Hepatocyte (in vitro differentiated cells): ENCODE measurements at places on chromosomes 11 and 22. TPM values are rescaled to one million over a fixed set of nuclear protein-coding genes. Genes with fewer than 3 reads are reported as not detected.

Gene XKR3
- 0.33 TPM in 1 of 2 replicates, not detected in the other for total RNA-seq

DNA sequence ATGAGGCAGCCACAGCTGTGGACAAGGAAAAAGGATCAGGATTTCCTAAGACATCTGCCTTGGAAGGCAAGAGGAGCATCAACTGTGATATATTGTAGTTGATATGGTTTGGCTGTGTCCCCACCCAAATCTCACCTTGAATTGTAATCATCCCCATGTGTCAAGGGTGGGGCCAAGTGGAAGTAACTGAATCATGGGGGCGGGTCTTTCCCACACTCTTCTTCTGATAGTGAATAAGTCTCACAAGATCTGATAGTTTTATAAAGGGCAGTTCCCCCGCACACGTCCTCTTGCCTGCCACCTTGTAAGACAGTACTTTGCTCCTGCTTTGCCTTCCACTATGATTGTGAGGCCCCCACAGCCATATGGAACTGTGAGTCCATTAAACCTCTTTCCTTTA lies 10.2 kb downstream of the RIC8A start:
- DNase-seq, result no peak

GRCh38 chr11:69718147-69718546 lies 14.3 kb upstream of the FGF19 start:
- peak; percentile 71 for DNase-seq

DNA sequence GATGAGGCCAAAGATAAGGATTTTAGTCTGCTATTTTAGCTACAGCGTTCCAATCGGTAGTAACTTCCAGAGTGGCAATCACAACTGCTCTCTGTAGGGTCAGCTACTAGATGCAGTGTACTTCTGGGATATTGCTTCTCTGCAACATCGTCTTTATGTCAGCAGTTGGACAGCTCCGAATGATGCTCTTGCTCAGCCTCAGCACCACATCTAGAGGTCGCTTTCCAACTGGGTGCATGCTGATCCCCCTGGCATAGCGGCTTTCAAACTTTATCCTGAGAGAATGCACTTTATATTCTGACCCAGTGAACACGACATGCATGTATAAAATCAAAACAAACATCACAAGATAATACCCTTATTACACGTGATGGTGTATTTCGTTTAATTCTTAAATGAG lies 219.6 kb downstream of the C11orf87 start:
- DNase-seq, result peak; percentile 61

GRCh38 chr11:70914496-70914895 lies 337.9 kb downstream of the SHANK2 start:
- DNase-seq, result no peak

DNA sequence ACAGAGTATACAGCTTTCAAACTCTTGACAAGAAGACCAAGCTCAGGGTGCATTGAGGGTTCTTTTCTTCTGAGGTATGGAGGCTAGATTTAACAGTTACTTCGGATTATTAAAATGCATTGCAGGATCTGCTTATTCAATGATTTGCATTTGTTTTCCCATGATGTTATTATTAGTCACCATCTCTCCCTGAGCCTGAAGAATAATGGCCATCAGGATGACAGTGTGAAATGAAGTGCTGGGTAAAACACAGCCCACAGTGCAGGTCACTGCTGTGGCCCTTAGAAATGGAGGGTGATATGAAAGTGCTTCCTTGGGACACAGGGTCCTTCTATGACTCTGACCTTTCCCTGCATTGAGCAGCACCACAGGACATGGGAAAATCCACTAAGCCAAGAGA lies 40.0 kb downstream of the TECTA start:
- no peak for DNase-seq

DNA sequence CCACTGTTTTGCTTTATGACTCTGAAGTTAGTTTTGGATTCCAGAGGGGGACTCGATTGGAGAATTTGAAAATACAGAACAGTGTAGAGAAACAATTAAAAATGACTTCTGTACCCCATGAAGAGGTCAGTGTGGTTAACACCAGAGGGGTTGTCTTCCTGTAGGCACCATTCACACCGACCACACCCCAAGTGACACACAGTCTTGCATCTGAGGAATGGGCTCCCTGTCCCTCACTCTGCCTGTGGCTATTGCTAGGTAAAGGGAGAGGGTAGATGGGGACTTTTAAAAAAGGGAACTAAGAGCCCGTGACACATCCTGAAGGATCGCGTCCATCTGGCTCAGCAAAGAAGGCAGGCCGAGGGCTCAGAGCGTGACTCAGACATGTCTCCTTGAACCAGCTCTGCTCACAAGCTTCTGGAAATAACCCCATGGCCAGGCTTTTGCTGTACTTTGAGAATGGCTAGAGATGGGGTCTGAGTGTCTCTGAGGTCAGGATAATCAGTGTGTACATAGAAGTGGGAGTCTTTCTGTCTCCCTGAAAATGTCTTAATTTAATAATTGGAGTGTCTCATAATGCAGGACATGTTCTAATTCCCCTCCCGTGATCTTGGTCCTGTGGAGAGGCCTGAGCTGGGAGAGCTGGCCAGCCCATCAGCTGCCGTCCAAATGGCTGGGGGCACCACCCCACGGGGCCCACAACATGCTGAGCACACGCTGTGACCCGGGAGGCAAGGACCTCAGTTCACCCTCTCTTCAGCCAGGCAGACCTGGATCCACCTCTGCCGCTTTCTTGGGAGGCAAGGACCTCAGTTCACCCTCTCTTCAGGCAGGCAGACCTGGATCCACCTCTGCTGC lies 39.3 kb downstream of the SGSM1 start:
- DNase-seq, result no peak

DNA sequence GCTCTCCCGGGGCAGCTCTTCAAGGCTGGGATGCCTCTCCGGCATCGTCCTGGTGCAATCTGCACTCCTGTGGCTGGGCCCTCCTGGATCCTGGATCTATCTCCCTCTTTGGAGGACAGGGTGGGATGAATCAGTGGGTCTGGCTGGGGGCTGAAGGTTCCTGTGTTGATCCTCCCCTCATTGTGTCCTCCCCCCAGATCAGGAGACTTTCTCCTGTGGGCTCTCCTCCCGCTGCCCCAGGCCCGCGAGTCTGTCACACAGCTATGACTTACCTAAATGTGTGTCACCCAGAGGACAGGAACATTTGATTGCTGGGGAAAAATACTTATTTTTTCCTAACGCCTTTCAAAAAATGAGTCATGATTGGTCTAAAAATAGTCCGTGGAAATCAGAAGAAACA lies 106.8 kb upstream of the NECTIN1 start:
- no peak for DNase-seq

Gene HEPACAM
- 0.04 and 0.07 TPM in 2 replicates for total RNA-seq

- no peak for DNase-seq
Measured at GRCh38 chr11:124804884-124805283, 4.7 kb upstream of the MSANTD2 start.

- DNase-seq, result no peak
Measured at GRCh38 chr11:123567466-123567865, 87.0 kb downstream of the SCN3B start.

- no peak for DNase-seq
Measured at GRCh38 chr22:25453557-25453956, 110.9 kb upstream of the GRK3 start.

DNA sequence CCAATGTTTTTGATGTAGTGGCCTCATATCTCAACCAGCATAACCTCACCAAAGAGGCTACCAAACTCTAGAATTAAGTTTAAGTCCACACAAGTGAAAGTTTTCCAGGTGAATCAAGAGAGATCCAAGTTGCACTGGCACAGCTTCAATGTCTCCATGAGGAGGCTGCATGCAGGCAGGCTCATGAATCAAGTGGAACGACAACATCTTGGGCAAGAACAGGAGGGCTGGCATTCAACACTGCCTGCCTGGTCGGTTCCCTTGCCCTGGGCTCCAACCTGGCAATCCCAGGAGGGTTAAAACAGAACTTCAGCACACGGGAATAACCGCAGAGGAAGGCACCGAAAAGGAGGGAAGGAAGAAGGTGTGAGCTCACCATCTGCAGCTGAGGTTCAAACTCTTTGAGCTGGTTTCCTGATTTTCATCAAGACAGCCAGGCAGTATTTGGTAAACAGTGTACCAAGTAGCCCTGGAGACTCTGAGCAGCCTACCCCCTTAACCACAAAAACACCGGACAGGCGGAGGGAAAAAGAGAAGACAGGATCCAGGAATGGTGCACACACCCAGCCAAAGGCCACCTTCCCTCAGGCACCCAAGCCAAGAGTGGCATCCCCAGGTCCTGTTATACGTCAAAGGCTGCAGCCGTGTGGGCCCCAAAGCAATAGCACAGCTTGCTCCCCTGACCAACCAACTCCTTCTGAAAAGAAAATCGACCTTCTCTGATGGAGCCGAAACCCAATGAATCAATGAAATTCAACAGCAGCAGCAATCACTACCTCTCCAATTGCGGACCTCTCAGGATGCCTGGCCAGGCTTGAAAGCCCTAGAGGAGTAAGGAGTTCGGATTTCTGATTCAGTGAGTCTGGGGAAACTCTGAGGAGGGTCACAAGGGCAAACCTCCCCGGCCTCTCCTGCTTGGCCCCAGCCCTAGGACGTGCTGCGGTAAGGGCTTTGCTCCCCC lies 1.3 kb downstream of the PACSIN2 start:
- peak; percentile 35 for DNase-seq

- peak; percentile 80 for DNase-seq
Measured at GRCh38 chr22:46087816-46088277, 62.5 kb upstream of the PPARA start.

- DNase-seq, result no peak
Measured at GRCh38 chr22:50308597-50308935, 1.1 kb upstream of the PLXNB2 start.

DNA sequence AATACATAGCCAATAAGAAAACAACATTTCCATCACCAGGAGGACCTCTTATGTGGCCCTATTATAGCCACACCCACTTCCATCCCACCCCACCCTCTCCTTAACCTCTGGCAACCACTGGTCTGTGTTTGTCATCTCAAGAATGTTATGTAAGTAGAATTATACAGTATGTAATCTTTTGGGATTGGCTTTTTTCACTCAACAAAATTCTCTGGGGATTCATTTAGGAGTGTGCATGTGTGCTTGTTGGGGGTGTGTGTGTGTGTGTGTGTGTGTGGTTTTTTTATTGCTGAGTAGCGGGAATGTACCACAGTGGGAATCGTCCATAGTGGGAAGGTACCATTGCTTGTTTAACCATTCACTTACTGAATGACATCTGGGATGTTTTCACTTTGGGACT lies 5.2 kb downstream of the KCNJ5 start:
- no peak for DNase-seq

DNA sequence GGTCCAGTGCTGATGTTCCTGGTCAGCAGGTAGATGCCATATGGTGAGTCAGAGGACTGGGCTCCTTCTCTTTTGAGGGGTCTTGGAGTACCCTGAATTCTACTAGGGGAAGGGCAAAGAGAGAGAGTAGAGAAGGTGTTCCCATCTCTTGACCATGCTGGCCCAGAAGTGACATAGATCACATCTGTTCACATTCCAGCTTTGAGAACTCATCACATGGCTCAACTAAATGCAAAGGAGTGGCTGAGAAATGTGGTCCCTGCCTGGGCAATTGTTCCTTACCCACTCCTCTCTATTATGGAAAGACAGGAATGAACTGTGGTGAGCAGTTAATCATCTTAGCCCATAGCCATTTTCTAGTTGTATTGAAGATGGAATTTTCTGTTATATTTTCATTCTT lies 105.4 kb upstream of the TIMP3 start:
- DNase-seq, result no peak

GRCh38 chr11:126525216-126525615 lies 169.7 kb downstream of the ST3GAL4 start:
- no peak for DNase-seq

Gene KCNK7
- not detected in 2 replicates for total RNA-seq

GRCh38 chr22:49051491-49052022 lies 776.1 kb downstream of the BRD1 start:
- no peak for DNase-seq

Gene PSMA1
- total RNA-seq, result 178 and 182 TPM in 2 replicates

GRCh38 chr11:3123305-3123704 lies 41.8 kb downstream of the OSBPL5 start:
- no peak for DNase-seq

- peak; percentile 61 for DNase-seq
Measured at GRCh38 chr11:111730871-111731591, 35.2 kb downstream of the PPP2R1B start.

DNA sequence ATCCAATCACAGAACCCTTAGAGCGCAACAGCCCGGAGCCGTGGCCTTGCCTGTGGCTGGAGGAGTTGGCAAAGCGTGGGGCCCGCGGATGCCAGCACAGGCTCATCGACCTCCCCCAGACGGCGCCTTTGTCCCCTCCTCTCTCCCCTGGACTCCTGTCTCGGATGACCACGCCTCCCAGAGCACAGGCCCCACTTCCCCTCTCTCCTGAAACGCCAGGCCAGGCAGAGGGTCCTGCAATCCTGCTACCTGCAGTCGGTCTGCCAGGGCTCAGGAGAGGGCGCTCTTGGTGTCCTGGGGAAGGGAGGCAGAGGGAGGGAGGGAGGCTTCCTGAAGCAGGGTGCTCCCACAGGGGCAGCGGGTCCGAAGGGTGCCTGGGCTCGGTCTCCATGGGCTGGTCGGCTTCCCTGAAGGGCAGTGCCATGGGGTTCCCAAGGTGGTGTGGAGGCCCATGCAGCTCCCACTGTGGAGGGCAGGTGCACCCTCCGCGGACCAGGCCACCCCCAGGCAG lies 16.6 kb upstream of the TTLL12 start:
- no peak for DNase-seq

DNA sequence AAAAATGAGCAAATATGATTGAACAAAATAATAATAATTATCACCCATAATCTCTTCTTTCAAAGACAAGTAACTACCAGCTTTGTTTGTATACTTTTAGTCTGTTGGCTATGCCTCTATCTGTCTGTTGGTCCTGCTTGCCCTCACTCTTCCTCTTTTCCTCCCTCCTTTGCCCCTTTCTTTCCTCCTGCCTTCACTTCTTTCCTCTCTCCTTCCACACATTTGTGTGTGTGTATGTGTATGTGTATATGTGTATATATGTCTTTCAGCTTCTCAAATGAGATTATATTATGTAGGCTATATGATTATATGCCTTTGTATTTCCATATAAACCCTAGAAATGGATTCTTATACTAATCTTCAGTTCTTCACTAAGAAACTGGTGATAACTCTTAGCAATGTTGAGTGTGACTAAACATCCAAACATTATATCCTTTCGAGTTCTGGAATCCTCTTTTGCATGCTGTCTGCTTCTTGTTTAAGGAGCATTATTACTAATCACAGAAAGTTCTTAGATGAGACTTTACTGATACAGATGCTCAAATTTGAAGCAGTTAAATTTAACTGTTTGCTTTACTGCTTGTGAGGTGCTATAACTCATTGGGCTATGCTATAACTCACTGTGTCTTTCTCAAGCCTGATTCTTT lies 219.1 kb downstream of the TMEM135 start:
- DNase-seq, result no peak
